Activated T-helper 1 cell treated with anti-CD3 and anti-CD28 coated beads, Interleukin-2, amount 50 U/mL, for 16 hours (primary cell): ENCODE measurements at places on chromosomes 4 and X.

- DNase-seq: no peak
Observed at GRCh38 chrX:72216973-72217372, 21.9 kb downstream of the ERCC6L start.

GRCh38 chrX:78643096-78643495 is 16.0 kb downstream of the RTL3 start:
- no peak for DNase-seq

- no peak for DNase-seq
Observed at GRCh38 chr4:38213083-38213805, 253.0 kb downstream of the PTTG2 start.

- DNase-seq: no peak
Observed at GRCh38 chrX:11739776-11740175, 18.3 kb upstream of the MSL3 start.

GRCh38 chrX:83508006-83508405 is at the start of gene POU3F4:
Gene POU3F4 (plus strand): TSS chrX:83508290. CDS start chrX:83508325, 35 bp downstream.
- no peak for DNase-seq

- DNase-seq: no peak
Observed at GRCh38 chrX:110322603-110323002, 4.7 kb upstream of the AMMECR1 start.

DNA sequence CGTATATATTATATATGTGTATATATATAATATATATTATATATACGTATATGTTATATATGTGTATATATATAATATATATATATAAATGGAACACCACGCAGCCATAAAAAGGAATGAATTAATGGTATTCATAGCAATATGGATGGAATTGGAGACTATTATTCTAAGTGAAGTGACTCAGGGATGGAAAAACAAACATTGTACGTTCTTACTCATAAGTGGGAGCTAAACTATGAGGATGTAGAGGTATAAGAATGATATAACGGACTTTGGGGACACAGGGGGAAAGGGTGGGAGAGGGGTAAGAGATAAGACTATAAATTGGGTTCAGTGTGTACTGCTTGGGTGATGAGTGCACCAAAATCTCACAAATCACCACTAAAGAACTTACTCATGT is 1388.9 kb downstream of the C4orf33 start:
- DNase-seq: no peak

DNA sequence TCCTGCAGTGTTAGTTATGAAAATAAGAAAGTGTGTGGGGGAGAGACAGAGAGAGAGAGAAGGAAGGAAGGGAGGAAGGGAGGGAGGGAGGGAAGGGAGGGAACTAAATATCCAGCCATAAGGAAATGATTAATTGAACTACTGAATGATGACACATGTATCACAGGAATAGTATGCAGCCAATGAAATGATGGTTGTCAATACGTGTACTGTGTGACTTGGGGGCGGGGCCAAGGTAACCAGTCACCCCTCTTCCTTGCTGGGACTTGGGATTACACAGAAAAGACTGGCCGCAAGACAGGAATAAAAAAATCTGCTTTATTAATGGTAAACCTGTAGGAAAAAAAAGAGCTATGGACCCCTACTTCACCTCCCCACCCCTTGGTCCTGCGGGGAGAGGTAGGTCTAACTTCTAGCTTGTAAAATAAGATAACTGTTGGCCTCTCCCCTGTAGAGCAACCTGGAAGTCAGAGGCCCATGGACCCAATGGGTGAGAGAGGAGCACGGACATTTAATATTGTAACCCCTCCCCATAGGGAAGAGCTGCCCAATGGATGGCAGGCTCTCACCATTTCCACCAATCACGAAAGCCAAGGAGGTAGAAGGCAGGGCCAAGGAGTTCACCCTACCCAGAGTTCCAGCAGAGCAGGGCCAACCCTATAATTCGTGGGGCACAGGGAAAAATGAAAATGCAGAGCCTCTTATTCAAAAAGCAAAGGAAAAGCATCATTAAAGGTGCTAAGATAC is 7.4 kb downstream of the PPP2R2C start:
- DNase-seq: no peak

DNA sequence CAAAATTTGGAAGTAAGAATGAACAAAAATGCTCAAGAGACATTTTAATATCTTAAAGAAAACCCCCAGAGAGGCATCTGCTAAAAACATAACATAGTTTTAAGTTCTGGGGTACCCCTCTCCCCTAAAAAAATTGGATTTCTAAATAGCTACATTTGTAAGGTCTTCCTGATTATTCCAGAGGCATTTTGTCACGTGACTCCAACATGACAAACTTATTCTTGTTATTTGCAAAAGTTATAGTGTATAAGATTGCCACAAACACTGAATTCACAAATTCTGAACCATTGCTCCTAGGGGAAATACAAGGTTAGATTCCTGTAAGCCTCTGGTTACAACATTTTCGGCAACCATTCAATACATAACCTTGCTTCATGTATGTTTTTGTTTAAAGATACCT is 73.4 kb downstream of the COL25A1 start:
- DNase-seq: no peak

DNA sequence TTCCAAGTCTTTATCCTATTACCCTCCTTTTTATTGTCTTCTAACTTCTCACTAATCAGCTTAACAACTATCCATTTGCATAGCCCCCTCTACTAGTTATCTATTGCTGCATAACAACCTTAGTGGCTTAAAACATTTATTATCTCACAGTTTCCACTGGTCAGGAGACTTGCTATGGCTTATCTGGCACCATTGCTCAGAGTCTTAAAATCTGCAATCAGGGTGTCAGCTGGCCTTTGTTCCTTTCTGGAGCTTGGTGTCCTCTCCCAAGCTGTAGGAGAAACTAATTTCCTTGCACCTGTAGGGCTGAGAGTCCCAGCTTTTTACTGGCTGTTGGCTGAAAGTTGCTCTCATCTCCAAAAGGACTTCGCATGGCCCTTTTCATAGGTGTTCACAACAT is 137.0 kb upstream of the SMIM31 start:
- no peak for DNase-seq

- DNase-seq: no peak
Observed at GRCh38 chr4:73055241-73055897, 14.1 kb downstream of the COX18 start.

DNA sequence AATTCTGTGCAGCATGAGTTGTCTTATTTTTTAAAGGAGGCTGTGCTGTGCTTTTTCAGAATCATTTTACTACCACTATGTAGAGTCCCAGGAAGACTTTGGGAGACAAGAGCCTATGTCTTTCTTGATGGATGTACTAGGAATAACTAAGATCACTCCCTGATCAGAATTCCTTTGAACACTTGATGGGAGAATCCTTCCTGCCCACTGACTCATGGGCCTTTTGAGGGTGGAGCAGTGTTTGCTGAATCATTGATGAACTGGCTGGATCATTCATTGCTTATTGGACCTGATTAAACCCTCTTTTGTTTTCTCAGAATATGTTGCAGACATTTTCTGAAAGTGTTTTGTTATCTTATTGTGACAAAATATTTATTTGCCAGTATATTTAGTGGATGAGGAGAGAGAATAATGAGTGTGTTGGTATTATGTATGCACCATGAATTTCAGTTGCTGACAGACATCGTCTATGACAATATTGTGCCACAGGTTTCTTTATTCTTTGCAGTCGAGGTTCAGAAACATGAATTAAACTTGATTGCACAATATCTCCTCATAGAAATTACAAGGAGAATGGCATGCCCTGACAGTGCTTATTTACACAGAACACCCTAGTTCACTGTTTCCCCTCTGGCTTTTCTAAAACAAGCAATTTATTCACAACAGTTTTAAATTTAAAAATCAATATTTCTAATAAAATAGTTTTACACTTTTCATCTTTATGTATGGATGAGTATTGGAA is 36.3 kb downstream of the POU4F2 start:
- DNase-seq: no peak

- no peak for DNase-seq
Observed at GRCh38 chr4:8475751-8476575, 35.4 kb downstream of the TRMT44 start.

GRCh38 chrX:101550751-101551379 is 518 bp downstream of the ARMCX1 start:
- DNase-seq: no peak

- DNase-seq: no peak
Observed at GRCh38 chrX:25016938-25017598, 1.3 kb upstream of the ARX start.

GRCh38 chrX:74249963-74250362 is 54.0 kb upstream of the ZCCHC13 start:
- no peak for DNase-seq

- DNase-seq: no peak
Observed at GRCh38 chr4:154559141-154559493, 3.7 kb upstream of the FGB start.

DNA sequence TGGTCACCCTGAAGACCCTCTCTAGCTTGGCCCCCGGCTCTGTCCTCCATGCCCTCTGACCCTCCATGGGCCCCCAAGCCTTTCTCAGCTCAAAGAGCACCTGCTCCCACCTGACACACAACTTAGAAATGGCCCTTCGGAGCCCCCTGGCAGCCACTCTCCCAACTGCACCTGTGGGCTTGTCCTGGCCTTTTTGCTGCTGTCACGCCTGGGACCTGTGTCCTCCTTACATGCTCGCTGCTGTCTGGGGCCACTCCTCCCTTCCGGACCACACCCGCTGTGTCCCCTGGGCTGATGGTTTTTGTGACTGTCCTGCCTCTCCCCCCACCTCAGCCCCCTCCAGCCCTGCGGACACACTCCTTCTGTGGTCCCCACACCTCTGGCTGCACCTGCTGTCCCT is 106.2 kb upstream of the AFAP1 start:
- no peak for DNase-seq

GRCh38 chr4:150229520-150229919 is 151.3 kb downstream of the DCLK2 start:
- DNase-seq: no peak
